Activated T-cell treated with anti-CD3 and anti-CD28 coated beads, Interleukin-2, amount 50 U/mL, for 1 hour (primary cell): ENCODE measurements at places on chromosomes 6 and 20.

DNA sequence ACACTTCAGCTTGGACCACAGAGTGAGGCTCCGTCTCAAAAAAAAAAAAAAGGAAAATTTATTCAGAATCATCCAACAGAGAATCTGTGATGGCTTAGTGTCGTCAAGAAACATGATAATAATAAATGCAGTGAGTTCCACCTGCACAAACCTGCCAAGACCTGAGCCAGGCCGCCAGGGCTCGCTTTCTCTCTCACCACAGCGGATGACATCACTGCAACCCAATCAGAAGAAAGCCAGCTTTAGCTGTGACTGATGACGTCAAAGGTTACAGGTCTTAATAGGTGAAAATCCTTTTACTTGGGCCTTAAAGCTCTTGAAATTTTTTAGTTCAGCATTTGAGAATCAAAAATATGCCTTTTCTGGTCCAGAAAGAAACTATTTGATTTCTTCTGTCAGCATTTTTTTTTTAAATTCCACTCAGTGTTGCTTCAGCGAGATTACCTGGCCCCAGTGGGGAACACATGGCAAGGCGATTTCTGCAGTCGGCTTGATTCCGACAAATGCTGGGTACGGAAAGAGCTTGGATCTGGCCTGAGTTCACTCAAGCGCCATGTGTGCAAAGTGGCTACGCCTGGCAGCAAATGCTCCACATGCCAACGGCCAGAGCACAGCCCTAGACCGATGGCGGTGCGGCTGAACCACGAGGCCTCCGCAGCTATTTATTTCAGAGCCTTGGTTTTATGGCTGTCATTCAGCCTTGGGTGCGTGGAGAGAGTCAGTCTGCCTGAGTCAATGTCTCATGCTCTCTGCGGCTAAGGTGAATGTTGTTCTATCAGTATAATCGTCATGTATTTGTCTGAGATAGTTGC, 105.7 kb upstream of the QKI start:
- DNase-seq = no peak

- no peak for DNase-seq
These were observed 196.9 kb downstream of the DST start for GRCh38 chr6:56445818-56446217.

DNA sequence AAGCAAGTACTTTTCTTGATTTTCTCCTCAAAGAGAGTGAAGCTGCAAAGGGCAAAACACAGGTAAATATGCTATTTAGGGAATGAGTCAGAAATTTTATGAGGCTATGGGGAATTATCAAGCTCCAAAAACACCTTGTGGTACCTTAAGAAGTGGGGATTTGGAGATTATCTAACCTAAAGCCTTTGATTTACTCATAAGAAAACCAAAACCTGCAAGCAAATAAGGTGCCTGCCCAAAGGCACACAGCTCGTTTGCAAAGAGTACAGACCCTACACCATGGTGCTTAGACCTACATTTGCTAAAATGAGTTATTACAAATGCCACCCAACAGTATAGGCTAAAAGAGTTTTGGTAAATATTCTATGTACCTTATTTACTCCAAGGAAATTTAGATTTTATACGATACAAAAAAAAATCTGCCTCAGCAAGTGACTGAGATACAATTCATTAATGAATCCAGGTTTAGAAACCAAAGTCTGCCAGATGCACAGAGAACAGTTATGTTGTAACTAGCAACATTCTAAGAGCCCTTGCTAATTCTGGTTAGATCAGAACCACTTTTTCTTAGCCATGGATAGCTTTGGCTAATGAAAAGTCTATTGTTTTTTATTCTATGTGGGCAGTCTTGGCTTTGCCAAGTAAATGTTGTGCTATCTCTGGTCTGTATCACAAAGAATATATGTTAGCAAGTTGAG, 101.5 kb downstream of the KHDC1L start:
- DNase-seq = no peak

DNA sequence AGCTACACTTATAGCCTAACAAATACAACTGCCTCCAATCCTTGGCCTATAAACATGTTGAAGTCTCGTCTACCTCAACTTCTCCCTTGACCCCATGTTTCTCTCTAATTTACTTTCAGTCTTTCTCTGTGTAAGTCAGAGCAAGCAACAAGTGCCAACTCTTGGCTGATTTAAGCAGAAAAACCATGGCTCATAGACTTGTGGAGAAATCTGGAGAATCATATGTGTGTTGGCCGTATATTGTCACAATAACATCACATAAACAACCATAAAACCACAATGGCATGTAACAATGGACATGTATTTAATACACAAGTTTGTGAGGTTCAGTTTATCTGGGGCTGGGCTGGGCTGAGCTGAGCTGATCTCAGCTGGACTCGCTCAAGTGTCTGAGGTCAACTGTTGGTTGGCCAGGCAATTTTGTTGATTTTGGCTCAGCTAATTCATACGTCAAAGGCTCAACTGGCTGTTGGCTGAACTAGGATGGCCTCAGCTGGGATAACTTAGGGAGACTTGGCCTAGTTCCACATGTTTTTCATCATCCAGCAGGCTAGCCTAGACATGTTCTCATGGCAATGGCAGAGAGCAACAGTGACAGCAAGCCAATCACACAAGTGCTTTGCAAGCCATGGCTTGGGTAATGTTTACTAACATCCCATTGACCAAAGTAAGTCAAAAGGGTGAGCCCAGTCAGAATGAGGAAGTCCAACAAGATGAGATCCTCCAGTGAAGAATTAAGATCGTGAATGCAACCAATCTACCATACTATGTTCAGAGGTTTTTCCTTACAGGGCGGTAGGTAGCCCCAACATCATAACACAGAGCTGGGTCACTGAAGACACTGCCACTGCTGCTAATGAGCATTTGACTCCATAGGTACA, 12.9 kb upstream of the TBC1D22B start:
- no peak for DNase-seq

DNA sequence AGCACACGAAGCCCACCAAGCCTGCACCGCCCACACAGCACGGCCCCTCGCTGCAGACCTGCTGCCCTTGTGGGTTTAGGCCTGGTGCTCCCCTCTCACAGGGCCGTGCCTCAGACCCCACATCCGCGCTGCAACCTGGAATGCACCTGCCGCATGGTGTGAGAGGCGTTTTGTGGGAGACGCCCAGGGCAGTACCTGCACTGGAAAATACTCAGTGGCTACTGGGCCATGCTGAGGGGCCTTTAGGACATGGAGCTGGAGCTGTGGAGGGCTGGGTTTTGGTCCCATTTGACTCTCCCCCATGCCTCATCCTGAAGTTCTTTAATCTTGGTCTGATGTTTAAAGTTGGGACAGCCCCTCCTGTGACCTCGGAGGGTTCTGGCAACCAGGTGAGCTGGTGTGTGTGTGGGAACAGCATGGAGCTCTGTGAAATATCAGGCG, 116.3 kb downstream of the ERMARD start:
- no peak for DNase-seq

DNA sequence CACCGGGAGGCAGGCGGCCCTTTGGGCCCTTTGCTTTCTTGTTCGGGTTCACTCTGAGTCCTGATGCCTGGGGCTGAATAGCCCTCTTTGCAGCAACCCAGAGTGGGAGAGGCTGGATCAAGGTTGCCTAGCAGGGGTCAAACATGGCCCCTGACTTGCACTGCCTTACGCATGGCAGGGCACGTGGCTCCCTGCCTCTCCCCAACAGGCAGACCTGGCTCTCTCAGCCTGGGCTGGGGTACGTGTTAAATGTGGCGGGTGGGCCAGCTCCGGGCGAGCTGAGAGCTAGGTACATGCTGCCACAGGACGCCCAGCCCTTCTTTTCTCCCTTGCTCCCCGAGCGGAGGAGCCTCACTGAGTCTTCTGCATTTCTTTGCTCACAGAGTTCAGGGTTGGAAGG, 7.3 kb downstream of the C6orf132 start:
- no peak for DNase-seq

- no peak for DNase-seq
These were observed 115.6 kb downstream of the MAP3K7 start for GRCh38 chr6:90471263-90471662.

GRCh38 chr20:14489544-14489943, 152.1 kb upstream of the FLRT3 start:
- DNase-seq = no peak

DNA sequence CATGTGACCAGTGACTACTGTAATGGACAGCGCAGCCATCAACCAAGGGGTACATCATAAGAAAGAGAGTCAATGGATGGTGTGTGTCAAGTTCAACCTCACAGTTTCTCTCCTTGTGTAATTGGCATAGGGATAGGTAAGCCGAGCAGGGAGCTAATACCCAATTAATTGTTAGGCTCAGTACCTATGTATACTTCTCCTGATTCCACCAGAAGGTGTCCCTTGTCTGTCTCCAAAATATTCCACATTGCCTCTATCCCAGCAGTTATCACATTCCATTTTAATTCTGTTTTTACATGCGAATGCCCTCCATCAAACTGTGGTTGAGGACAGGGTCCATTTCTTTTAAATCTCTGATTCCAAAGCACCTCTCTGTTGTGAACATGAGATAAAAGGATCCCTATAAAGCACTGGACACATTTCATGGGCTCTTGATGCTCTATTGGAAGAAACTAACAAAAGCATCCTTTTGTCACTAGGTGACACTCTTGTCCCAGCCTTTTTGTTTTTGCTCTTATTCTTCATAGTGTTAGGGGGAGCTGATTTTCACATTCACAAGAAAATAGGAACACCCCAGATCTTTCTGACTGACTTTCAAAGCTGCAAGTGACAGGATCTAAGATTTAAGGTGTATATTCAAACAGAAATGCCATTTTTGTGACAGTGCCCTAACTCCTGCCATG, 38.9 kb downstream of the FBXO9 start:
- DNase-seq = no peak

DNA sequence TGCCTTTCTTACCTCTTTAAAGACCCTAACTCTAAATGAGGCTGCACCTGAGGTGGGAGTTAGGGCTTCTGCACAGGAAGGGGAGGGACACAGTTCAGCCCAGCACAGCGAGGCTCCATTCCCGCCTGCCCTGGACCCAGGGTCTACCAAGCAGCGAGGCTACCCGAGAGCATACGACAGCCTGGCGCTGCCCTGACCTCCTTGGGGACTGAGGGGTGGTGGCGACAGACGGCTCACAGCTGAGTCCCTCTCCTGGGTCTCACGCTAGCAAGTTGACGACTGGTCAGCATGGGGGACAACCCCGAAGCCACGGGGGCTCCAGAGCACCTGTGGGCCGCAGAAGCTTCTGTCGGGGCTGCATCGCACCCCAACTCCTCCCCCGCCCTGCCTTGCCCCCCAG, 24.4 kb downstream of the SLC17A9 start:
- DNase-seq = no peak

DNA sequence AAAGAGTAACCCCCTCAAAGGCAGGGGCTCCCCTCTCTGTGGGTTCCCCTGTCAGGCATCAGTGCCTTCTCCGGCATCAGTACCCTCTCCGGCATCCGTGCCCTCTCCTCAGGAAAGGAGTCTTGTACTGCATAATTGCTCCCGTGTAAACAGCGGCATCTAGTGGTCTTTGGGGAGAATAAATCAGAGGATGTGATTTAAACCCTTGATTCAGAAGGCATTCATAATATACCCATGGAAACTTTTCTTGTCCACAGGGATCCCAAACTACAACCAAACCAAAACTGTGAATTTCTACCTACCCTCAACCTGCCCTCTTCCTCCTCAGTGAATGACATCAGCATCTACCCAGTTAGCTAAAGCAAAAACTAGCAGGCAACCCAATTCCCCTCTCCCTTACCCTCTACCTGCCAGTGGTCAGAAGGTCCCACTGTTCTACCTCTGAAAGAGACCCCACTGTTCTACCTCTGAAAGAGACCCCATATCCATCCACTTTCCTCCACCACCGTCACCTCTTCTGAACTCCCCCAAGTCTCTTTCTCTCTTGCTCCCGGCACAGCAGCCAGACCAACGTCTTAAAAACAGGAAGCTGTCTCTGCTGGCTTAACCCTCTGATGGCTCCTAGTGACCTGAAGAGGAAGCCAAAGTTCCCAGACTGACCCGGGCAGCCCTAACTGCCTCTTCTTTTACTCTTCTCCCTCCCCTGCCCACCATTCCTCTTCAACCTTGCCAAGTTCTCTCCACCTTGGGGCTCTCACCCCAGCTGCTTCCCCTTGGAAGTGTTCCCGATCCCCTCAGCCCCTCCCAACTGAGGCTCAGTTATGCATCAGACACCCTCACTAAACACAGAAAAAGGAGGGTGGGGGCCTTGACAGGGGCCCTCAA, 27.2 kb downstream of the UBE2V1 start:
- peak; percentile 49 for DNase-seq

- DNase-seq = no peak
These were observed 650 bp upstream of the CASP8AP2 start for GRCh38 chr6:89828988-89829471.

DNA sequence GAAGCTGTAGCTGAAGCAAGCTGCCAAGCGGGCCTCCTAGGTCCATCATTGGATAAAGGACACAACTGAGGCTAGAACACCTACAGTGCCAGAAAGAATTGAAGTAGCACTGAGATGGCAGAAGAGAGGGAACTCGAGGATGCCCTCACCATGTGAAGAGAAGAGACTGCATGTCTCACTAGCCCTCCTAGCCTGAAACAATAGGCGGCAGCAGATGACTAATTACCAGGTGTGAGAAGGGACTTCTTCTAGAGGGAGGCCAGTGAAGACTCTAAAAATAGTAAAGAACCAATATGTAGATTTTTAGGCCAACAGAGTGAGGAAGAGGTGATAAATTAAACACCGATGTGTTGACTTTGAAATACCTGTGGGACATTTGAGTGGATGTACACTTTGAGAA, 50.3 kb downstream of the LGSN start:
- DNase-seq = no peak

- DNase-seq = no peak
These were observed 956.6 kb downstream of the KIF16B start for GRCh38 chr20:15616626-15617025.

- no peak for DNase-seq
These were observed 621.5 kb downstream of the QKI start for GRCh38 chr6:164035900-164036485.

GRCh38 chr6:52834481-52834880, 6.1 kb downstream of the GSTA5 start:
- no peak for DNase-seq

- DNase-seq = peak; percentile 32
These were observed 10.2 kb downstream of the UBE3D start for GRCh38 chr6:83055366-83055964.

GRCh38 chr20:43761386-43762340, 34.9 kb upstream of the GTSF1L start:
- no peak for DNase-seq

DNA sequence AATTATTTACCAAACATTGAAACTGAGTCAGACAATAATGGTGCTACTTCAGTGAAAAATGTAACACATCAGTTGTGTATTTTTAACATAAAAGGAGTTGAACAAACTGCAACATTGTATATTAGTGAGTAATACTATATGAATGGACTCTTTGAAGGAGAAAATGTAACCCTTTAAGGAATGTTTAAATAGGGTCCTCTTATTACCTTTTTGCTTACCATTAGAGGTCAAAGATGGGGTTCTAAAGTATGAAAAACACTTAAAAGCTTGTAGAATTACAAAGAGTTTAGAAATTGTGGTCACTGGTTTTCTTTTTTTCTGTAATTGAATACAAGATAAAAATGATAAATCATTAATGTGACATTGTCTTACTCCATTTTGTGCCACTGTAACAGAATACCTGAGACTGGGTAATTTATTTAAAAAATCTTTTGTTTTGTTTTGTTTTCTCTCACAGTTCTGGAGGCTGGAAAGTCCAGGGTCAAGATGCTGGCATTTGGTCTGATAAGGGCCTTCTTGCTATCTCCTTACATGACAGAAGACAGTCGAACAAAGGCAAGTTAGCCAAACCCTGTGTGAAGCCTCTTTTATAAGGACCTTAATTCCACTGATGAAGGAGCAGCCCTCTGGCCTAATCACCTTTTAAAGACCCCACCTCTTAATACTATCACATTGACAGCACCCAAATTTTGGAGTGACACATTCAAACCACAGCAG, 43.2 kb downstream of the SESN1 start:
- no peak for DNase-seq
